ENCODE measurements at places on chromosomes 2 and 18.

DNA sequence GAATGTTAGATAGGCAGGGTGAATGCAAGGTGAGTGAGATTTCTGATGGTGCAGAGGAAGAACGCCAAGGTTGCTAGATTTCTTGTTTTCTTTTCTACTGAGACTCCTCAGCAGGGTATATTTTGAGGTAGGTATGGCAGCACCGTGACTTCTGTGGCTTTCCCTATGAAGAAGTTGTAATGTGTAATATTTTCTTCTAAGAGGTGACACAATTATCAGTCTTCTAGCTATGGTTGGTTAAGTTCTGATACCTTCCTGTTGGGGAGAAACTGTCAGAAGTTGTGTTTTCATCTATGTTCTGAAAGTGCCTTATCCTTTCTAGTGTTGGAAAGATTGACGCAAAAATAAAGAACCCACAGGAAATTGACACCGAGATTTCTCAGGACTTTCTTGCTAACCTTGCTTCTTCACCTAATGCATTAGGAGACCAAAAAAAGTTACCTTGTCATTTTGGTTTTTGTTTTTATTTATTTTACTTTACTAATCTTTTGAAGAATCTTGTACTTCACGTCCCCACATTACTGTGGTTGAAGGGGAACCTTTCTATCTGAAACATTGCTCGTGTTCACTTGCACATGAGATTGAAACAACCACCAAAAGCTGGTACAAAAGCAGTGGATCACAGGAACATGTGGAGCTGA lies 11.9 kb downstream of the IL18R1 start:
- peak; percentile 9 for DNase-seq

DNA sequence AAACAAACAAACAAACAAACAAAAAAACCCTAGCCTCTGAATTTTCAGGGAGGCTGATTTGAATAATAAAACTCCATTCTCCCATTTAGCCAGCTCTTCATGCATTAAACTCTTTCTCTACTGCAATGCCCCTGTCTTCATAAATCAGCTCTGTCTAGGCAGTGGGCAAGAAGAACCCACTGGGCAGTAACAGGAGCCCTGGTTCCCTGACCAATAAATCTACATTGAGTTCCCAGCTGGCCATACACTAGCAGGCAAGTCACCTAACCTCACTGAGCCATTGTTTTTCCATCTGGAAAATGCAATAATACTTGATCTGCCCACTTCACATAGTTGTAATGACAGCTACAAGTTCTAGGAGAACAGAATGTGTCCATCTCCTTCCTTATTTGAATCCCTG lies 57.6 kb upstream of the YPEL5 start:
- DNase-seq, result no peak

DNA sequence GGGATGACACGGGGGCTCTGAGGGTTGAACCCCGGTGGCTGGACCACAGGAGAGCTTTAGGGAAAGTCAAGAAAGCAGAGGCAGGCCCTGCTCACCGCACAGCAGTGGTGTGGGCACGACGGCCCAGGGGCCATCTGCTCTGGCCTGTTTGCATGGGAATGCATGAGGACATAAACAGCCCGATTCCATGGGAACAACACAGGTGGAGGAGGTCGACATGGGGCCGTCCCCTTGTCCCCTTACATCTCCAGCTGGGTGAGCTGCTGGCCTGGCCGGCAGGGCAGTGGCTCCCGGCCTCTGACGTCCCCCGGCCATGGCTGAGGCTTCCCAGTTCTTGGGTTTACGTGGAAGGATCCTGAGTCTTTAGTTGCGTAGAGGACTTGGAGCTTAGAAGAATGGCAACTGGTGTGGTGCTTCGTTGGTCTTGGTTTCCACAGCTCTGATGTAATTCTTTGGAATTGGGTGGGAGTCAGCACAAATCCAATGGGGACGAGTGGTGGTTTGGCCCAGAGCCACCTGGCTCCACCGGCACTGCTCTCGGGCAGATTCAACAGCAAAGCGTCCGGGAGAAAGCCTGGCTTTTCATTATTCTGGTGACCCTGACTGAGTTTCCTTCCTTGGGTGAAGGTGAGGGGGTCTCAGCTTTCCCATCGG lies 98.3 kb upstream of the HDAC4 start:
- no peak for DNase-seq

DNA sequence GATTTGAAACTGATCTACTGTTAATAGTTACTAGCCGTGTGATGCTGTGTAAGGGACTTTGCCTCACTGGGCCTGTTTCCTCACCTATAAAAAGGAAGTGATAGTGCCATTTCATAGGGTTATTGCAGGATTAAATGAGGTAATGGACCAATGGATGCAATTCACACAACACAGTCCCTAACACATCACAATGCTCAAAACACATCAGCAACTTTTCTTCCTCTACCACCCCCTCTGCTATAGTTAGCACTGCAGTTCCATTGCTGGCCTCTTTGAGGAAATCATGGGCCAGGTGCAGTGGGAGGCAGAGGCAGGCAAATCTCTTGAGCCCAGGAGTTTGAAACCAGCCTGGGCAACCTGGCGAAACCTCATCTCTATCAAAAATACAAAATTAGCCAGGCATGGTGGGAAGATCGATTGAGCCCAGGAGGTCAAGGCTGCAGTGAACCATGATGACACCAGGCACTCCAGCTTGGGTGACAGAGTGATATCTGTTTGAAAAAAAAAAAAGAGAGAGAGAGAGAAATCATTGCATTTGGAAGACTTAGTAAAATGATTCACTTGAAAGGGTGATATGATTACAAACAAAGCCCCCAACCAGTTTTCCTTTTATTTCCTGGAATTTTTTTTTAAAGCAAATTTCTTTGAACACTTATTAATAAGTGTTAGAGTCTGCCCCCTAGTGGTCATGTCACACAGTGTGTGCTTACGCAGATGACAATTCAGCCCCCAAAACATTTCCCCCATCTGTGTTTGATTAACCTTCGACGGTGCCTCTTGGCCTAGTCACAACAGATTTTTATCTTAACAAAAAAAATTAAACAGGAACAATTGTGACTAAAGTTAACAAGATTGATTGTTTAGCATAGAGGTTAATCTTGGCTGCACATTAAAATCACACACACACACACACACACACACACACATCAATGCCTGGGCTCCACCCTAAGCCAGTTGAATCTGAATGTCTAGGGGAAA lies 88.6 kb upstream of the BCL11A start:
- DNase-seq, result no peak

GRCh38 chr2:239392072-239392357 lies 8.8 kb downstream of the HDAC4 start:
- no peak for DNase-seq

Measured in stimulated activated CD4-positive, alpha-beta T cell treated with anti-CD3 and anti-CD28 coated beads, Interleukin-2, amount 100 ng/mL, for 4 hours (primary cell).